Panc1 (cell line): ENCODE measurements at places on chromosomes 7 and 10. TPM values are rescaled to one million over a fixed set of nuclear protein-coding genes. Genes with fewer than 3 reads are reported as not detected.

The CHAT gene
- total RNA-seq: not detected

The FAM25G gene
- total RNA-seq: not detected

The SPOCK2 gene
- total RNA-seq: 4.8 TPM

The GPR15LG gene
- 0.41 TPM for total RNA-seq

The OR9A2 gene
- not detected for total RNA-seq

The HMX2 gene
- 2.7 TPM for total RNA-seq

GRCh38 chr10:112587729-112588128 lies 140.7 kb downstream of the VTI1A start:
- DNase-seq: no peak

DNA sequence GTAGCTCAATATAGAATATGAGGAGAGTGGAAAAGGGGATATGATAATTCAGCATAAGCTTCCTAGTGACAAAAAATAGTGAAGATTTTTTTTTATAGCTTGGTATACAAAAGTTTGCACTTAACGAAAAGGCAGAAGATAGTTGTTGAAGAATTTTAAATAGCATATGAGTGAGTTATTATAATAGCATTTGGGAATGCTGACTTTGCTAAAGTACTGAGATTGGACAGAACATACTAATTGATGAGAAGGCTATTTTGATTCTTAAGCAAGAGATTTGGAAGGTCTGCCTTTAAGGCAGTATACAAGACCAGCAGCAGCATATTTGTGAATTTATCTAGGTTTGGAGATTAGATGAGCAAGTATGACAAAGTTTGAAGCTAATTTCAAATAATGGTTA lies 600.9 kb upstream of the POT1 start:
- no peak for DNase-seq

GRCh38 chr10:109997233-109997632 lies 10.6 kb upstream of the ADD3 start:
- no peak for DNase-seq

GRCh38 chr10:104276192-104276591 lies 7.2 kb downstream of the GSTO2 start:
- no peak for DNase-seq

- no peak for DNase-seq
Measured at GRCh38 chr7:74665296-74665938, 7.9 kb downstream of the GTF2I start.

- DNase-seq: no peak
Measured at GRCh38 chr7:156892081-156892800, 742 bp downstream of the LMBR1 start.

DNA sequence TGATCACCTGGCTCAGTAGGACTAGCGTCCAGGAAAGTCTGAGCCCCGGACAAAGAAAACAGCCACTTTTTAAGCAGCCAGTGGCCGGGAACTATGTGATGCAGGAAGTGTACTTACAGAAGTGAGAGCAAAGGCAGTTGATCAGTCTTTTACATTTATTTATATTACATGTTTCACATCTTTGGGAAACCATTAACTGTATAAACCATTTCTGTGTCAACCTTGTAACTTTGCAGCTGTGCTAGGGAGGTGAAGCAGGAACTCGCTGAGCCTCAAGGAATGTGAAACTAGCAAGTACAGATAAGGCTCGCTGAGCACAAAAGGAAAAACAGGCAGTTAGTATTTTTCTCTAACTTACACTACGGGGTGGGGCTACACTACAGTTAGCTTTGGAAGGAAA lies 39.9 kb upstream of the HECW1 start:
- DNase-seq: no peak
